ENCODE measurements at places on chromosomes 6 and 20.
A peak's percentile ranks its signal among the peaks of the same experiment; 100 is the strongest.

DNA sequence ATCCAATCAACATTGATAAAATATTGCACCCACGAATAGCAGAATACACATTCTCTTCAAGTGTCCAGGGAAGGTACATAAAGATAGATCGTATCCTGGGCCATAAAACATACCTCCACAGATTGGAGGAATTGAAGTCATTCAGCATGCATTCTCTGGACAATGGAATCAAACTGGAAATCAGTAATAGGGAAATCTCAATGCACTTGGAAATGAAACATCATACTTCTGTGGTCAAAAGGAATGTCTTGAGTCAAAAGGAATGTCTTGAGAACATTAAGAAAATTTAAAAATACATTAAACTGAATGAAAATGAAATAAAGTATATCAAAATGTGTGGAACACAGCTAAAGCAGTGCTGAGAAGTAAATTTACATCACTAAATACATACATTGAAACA, 138.8 kb downstream of the TFAP2A start:
- no peak for DNase-seq

DNA sequence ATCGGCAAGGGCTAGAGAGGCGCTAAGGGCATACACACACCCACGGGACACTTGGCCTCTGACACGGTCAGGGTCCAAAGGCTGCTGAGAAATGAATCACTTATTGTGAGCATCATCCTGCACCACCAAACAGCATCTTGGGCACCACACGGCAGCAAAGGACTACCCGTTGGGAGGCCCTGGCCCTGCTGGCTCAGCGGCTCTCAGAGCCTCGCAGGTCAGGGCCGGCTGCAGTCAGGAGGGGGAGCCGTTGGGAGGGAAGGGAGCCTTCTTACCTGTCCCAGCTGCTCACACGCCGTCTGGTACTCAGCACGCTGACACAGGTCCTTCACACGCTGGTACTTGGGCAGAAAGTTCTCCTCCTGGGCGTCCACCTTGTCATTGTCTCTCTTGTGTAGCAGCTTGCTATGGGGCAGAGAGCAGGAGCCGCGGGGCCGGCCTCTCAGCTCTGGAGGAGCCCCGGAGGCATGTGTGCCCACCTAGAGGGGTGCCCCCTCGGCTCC, 109.0 kb downstream of the SULF2 start:
- no peak for DNase-seq

- no peak for DNase-seq
Observed at GRCh38 chr6:99333068-99333467, 16.4 kb downstream of the FAXC start.

- DNase-seq, result no peak
Observed at GRCh38 chr6:158283304-158283980, 28.8 kb upstream of the TULP4 start.

DNA sequence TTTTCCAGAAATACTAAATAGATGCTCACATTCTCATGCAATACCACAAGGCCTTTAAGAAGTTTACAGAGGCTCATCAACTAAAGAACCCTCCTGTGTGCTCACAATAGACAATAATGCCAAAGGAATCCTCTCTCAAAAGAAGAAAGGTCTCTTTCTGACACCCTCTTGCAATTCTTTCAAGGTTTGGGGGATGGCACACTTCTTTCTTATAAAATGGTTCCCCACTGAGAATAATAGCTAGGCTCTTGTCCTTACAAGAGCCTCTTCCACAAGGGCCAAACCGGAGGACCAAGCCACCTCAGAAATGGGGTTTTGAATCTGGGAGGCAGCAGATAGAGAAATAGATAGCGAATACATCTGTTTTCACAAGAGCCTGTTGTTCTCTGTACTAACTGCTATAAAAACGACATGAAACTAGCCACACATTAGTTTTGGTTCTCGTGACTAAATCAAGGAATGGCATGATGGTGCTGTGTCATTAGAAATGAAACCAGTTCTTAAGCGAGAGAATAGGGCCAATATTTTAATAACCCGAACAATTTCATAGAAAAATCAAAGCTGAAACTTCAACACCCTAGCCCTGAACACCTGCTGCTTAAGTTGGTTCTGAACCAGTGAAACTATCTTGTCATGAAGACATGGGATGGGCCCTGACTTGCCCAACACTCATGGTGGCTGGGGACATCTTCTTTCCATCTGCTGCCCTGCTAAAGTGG, 81.1 kb downstream of the PRDM1 start:
- no peak for DNase-seq

DNA sequence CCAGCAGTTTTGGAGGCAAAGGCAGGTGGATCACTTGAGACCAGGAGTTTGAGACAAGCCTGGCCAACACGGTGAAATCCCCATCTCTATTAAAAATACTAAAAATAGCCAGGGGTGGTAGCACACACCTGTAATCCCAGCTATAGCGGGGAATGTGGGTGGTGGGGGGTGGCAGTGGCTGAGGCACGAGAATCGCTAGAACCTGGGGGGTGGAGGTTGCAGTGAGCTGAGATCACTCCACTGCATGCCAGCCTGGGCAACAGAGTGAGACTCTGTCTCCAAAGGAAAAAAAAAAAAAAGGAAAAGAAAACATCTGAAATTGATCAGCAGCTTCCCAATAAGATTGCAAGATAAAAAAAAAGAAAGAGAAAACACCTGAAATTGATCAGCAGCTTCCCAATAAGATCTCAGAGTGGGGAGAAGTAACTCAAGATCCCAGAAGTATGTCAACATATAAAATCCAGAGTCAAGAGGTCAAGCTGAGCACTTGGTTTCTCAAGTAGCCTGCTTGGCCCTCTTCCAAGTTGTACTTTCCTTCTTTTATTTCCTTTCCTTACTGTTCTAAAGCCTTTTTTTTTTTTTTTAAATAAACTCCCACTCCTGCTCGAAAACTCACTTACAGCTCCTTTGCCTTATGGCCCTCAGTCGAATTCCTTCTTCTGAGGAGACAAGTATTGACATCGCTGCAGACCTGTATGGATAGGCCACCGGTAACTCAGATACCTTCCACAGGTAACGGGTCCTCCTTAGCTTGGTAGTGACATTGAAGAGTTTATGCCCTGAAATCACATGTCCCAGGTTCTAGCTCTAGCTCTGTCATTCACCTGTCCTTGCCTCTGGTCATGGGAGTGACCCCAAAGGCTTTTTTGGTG, 368.5 kb upstream of the SYNCRIP start:
- DNase-seq, result no peak

DNA sequence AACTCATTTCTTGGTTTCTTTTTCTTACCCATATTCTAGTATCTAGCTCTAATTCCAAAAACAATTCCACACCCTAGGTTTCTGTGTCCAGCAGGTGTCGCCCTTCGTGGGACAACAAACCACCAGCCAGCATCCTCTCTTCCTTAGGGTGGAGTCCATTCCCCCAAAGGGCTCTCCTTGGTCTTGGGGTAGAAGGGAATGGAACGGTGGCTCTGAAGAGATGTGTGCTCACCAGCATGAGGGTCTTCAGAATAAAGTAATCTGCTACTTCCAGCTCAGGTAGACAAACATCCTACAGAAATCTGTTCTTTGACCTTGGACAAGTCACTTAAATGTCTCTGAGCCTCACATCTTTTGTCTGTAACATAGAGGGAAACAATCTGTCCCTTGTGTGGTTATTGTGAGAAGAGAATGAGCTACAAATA, 7.2 kb downstream of the HLA-DMB start:
- peak; percentile 63 for DNase-seq

DNA sequence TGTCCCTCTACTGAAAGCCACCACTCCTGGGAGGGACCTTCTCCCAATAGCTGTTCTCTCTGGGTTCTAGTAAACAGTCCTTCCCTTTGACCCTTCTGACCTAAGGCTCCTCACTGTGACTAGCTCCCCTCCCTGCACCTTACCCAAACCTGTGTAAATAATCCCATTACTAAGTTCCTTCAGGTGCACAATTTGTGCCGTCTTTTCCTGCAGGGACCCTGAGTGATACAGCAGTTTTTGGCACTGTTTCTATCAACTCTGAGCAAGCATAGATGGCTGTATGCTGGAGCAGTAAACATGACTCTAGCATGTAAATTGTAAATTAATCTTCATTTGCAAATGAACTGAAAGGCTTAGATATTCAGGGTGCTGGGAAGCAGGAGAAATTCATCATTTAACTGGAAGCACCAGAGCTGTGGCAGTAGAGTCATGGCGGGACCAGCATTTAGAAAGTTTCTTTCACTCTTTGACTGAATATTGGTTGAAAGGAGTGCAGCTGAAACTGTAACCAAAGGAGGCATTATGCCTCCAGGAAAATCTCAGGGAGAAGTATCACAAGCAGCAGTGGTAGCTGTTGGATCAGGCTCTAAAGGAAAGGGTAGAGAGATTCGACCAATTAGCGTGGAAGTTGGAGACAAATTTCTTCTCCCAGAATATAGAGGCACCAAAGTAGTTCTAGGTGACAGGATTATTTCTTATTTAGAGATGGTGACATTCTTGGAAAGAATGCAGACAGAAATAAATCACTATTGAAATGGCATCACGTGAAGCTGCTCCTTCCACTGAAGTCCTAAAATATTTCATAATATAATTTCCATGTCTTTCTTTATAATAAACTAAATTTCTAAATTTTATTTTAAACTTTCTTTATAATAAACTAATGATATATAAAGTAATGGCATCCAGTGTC, 117.8 kb downstream of the TCP11 start:
- DNase-seq, result no peak

- no peak for DNase-seq
Observed at GRCh38 chr6:128303870-128304269, 216.5 kb downstream of the PTPRK start.

DNA sequence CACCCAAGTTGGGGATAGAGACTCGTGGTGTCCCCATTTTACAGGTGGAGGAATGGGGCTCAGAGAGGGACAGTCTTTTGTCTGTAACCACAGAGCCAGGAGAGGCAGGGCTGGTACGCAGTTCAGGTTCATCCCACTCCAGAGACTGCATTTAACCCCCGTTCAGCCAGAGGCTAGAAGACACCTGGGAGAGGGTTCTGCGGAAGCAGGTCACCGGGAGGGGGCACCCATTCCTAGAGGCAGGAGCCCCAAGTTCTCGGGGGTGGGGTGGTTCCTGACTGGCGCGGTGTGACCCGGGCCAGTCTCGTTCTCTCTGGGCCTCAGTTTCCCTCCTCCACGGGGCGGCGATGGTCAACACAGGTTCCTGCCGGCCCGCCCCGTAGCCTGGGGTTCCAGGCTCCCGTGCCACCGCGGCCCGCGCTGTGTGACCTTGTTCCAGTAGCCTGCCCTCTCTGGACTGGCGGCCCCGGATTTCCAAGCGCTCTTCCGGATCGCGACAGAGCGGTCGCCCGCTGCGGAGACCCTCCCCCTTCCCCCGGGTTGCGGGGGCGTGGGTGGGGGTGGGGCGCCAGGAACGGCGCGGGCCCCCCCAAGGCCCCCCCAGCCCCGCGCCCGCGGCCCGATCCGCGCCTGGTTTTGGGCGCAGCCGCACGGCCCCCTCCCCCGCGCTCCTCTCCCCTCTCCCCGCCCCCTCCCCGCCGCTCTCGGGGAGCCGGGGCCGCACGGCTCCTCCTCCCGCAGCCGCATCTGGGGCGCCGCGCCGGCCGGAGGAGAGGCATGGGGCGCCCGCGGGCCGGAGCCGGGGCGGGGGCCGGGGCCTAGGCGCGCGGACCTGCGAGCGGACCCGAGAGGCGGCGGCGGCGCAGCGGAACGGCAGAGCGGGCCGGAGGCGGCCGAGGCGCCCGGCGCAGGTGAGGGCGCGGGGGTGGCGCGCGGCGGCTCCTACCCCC, at the start of gene DLGAP4:
Gene DLGAP4, plus strand, starts transcription at position 738 of the 950 bp plus-strand sequence. CDS start 125,379 bp downstream, outside the sequence.
- DNase-seq, result no peak

GRCh38 chr20:53660078-53660909, 66.7 kb upstream of the ZNF217 start:
- DNase-seq, result no peak

GRCh38 chr6:83431545-83432155, 799 bp upstream of the ME1 start:
- DNase-seq, result no peak

DNA sequence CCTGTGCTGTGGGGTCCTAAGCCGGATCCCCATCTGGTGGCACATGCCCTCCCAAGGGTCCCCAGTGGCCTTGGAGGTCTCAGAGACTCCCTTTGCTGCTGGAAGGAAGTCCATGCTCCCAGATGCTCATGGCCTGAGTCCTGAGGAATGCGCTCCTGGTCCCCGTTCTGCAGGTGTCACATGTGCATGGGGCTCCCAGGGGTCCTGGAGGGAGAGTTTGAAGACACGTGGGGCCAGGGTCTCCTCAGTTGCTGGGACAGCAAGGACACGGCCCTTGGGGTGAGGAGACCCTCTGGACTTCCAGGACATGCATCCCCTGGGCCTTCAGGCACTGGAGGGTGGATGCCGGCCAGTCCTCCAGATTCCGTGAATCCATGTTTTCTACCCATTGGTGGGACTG, 11.7 kb downstream of the ZBP1 start:
- DNase-seq, result no peak

DNA sequence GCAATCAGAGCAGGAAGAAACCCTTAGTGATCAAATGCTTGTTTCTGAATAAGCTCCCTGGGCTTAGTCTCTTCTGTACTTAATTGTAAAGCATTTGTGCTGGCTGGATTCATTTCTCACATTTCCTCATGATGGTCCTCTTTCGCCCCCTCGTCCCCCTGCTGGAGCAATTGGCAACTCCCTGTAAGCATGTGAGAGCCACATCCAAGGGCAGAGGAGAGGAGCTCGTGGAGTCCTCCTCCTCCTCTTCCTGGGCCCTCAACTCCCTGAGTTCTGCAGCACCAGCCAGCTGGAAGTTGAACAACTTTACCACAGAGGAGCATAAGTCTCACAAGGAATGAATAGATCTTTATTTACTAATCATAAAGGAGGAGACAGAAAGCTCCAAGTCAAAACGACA, 12.6 kb downstream of the ANKEF1 start:
- DNase-seq, result no peak

DNA sequence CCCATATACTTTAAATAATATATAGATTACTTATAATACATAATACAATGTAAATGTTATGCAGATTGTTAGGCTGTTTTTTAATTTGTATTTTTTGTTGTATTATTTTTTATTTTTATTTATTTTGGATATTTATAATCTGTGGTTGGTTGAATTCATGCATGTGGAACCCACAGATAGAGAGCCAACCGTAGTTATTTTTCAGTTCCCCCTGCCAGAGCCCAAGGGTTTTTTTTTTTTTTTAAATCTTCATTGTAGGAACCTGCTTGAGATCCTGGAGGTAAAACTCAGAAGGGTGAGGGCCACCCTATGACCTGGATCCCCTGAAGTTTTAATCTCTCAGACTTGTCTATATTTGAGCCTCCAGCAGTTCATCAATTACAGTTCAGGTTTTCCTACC, 133.2 kb downstream of the B3GAT2 start:
- no peak for DNase-seq

GRCh38 chr6:5599127-5599526, 337.8 kb downstream of the FARS2 start:
- DNase-seq, result no peak

GRCh38 chr20:32434434-32434833, 76.3 kb downstream of the ASXL1 start:
- DNase-seq, result no peak

GRCh38 chr6:147508042-147508865, at the start of gene SAMD5:
SAMD5 (plus strand) TSS chr6:147508690; CDS start chr6:147508929, 239 bp downstream.
- no peak for DNase-seq

DNA sequence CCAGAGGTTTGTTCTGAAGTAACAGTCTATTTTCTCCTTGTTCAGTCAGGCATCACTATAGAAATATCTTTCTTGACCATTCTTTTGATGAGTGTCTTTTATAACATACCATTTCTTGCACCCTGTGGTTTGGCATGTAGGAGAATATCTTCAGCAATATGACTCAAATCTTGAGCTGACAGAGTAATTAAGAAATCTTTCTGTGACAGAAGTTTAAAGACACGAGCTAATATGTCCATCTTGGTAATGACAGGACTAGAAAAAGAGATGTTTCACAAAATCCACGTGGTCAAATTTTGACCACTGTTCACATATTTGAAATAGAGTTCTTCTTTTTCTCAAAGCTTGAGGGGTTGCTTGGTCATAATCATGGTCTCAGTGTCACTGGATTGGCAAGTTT, 149.9 kb downstream of the MYB start:
- DNase-seq, result no peak
